ENCODE measurements at places on chromosomes 12 and 14. TPM values are rescaled to one million over a fixed set of nuclear protein-coding genes. Genes with fewer than 3 reads are reported as not detected.

DNA sequence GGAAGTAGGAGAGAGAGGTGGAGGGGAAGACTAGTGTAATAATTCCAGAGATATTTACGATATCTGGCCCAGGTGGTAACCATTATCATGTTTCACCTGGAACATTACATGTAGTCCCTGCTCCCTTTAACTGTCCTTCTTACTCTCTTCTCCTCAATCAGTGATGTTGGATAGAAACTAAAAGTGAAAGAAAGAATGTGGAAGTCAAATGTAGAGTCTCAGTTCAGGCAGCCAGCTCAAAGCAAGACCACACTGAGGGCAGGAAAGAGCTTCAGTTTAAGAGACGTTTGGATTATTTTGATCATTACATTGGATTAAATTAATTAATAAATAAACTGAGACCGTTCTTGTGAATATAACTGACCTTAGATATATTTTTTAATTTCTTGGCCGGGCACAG, 594.4 kb downstream of the FLRT2 start:
- DNase-seq, result no peak

DNA sequence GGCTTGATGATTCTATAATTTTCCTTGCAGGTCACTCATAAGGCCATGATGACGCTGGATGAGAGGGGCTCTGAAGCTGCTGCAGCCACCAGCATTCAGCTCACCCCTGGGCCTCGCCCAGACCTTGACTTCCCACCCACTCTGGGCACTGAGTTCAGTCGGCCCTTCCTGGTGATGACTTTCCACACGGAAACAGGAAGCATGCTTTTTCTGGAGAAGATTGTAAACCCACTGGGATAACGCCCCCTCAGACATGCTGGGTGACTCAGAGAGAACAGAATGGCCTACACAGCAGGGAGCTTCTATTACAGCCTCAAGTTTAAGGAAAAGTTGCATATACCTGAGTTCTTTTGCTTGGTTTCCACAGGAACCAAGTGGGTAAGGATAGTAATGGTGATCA, 34.3 kb downstream of the SERPINA3 start:
- DNase-seq, result no peak

GRCh38 chr12:126454581-126454980, 1389.3 kb downstream of the AACS start:
- DNase-seq, result no peak

GRCh38 chr12:78361683-78362082, 502.9 kb upstream of the SYT1 start:
- no peak for DNase-seq

GRCh38 chr14:23359167-23359626, 5.8 kb downstream of the EFS start:
- no peak for DNase-seq

The BCL11B gene
- 0.08 TPM for total RNA-seq

The SMCO2 gene
- total RNA-seq, result not detected

The BEGAIN gene
- 0.46 TPM for total RNA-seq

- DNase-seq, result no peak
These were observed 37.5 kb upstream of the CHGA start for GRCh38 chr14:92885279-92886061.

DNA sequence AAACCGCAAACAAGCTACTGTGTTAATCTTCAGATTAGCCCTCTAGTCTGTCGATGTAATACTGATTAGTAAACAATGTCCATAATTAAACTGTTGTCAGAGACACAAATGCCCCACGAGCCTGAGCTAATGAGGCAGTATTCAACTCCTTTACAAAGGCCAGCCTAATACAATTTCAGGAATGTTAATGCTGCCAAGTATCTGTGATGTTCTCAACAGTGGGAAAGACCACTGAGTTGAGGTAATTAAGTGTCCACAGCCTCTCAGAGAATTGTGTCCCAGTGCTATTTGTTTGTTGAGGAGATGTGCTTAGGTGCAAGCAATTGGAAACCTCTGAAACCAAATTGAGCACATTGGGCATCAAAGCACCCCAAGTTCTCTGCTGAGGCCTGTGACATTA, 139.4 kb upstream of the CDKN3 start:
- DNase-seq, result no peak

The CLEC9A gene
- not detected for total RNA-seq

DNA sequence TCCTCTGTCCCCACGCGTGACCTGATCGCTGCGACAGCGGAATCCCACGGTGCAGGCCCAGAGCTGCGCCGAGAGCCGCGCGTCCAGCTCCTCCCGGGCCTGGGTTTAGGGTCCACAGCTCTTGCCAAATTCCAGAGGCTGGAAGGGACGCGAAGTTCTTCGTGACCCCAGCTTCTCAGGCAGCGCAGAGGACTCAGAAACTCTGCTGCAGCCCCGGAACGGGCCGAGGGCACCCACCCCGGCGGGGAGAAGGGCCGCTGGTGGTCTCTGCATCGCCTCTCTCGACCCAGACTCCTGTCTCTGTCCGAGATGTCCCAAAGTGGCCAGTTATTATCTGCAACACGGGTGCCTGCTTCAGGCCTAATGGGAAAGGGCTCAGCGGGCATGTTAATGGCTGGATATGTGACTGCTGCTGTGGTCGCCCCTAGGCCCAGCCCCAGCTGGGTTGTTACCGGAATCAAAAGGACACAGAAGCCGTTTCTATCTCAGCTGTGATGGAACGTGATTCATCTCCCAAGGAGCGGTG, 236.4 kb downstream of the VRK1 start:
- DNase-seq, result no peak

The MYH6 gene
- total RNA-seq, result 4,934 TPM

DNA sequence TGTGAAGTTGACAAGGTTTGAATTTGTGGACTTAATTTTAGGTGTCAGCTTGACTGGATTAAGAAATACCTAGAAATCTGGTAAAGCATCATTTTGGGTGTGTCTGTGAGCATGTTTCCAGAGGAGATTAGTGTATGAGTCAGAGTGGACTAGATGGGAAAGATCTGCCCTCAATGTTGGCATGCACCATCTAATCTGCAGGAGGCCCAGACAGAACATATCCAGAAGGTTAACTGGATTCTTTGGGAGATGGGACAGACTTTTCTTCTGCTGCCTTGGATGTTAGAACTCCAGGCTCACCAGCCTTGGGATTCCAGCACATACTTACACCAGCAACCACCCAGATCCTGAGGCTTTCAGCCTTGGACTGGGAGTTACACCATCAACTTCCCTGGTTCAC, 14.1 kb downstream of the SGPP1 start:
- no peak for DNase-seq

The TAS2R9 gene
- 0.22 TPM for total RNA-seq

DNA sequence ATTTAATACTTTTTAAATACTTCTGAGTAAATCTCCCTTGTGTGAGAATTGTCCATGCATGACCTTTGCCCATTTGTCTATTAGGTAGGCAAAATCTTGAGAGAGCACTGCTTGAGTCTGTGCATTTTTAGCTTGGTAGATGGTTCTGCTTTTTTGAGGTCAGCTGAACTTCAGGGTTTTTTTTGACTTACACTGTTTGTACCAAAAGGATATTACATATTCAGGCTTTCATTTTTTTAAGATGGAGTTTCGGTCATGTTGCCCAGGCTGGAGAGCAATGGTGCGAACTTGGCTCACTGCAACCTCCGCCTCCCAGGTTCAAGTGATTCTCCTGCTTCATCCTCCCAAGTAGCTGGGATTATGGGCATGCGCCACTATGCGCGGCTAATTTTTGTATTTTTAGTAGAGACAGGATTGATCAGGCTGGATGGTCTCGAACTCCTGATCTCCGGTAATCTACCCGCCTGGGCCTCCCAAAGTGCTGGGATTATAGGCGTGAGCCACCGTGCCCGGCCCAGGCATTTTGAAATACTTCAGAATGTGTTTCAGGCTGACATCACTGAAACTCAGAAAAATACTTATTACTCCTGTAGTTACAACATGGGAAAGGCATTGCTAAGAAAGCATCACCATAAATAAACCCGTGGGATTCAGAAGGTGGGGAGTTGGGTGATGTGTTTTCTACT, 11.1 kb downstream of the RASSF3 start:
- no peak for DNase-seq

GRCh38 chr12:2756756-2757155, 38.0 kb upstream of the FKBP4 start:
- DNase-seq, result no peak

The CLEC4A gene
- total RNA-seq, result 0.38 TPM

DNA sequence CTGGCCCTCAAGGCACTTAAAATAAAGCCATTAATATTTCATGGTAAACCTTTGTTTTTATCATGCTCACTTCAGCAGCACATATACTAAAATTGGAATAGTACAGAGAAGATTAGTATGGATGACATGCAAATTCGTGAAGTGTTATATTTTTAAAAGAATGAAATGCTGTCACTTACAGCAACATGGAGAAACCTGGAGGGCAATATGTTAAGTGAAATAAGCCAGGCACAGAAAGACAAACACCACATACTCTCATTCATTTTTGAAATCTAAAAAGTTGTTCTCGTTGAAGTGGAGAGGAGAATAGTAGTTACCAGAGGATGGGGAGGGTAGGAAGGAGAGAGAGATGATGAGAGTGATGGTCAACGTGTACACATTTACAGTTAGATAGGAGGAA, 45.4 kb upstream of the ATP2B1 start:
- DNase-seq, result no peak

The TMEM233 gene
- total RNA-seq, result 0.13 TPM

- DNase-seq, result no peak
These were observed 27.8 kb downstream of the ACACB start for GRCh38 chr12:109144224-109144623.
